ENCODE measurements at places on chromosomes 7 and 10.

DNA sequence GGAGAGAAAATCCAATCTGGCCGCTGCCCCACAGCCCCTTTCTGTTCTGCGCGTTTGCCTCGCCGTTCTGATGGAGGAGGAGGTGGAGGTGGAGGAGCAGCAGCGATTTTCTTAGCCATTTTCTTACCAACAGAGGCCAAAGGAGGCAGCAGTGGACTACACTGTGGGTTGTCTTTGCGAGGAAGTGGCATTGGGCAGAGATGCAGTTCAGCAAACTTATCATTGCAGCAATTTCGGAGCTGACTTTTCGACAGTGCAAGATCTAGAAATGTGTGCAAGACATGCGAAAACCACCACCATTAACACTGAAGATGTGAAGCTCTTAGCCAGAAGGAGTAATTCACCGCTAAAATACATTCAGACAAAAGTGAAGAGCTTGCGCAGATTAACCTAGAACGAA lies 1.9 kb upstream of the ARL4A start:
- peak; percentile 36 for DNase-seq

DNA sequence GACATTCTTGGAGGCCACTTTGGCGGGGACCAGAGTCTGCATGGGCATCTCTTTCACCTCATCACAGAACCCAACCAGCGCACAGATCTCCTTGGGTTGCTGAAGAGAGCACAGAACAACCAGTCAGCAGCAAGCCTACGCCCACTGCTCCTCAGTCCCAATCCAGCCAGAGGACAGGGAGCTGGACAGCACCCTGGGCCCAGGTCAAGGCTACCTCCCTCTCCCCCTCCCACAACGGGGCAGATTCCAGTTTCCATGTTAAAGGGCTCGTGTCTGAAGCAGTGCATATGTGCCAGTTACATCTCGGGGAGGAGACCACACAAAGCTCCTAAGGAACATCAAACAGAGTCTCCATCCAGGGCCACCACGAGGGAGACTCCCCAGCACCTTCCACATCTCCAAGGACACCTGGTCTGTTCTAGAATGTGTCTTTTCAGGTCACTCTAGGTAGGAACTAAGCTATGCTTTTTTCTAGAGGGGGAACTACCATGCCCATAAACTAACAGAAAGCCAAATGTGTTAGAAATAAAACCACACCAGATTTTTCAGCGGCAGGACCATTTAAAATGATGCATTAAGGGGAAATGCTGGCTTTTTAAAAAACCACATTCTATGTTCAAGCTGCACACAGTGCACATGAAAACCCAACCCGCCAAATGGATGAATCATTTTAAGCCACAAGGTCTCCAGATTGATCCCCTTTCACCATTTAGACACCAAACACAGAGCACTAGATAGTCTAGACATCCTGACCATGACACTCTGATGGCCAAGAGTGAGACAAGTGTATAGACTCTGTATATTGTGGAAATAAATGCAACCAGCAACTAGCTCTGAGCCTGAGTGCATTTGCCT lies 28.9 kb downstream of the PSAP start:
- DNase-seq, result peak; percentile 74

- no peak for DNase-seq
Measured at GRCh38 chr10:85832988-85833387, 533.6 kb downstream of the GRID1 start.

DNA sequence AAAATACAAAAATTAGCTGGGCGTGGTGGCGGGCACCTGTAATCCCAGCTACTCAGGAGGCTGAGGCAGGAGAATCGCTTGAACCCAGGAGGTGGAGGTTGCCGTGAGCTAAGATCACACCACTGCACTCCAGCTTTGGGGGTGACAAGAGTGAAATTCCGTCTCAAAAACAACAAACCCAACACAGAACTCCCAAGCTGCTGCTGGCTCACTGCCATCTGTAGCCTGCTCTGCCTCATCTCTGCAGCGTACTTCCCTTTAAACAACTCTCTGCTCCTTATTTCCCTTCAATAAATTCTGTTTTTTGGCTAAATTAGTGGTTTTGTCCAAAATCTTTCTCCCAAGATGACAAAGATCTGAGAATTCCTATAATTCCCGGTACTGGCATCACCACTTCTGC lies 189.2 kb upstream of the GALNT17 start:
- DNase-seq, result no peak

DNA sequence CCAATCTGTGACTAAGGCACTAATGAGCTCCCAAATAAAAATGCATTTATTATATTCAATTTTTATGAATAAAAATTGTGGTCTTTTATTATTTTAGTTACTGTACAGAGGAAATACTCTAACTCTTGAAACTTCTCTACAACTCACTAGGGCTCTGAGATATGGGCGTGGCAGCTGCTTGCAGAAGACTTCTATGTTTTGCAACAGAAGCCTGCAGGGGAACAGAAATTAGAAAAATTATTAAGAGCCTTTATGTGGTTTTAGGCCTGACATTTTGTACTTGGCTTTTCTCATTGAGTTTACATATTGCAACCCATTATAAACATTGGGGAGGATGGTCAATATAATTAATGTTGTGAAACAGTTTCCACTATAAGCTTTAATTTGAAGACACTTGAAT lies 581.4 kb downstream of the TNS3 start:
- DNase-seq, result no peak

- DNase-seq, result no peak
Measured at GRCh38 chr7:85341121-85341520, 154.3 kb upstream of the SEMA3D start.

DNA sequence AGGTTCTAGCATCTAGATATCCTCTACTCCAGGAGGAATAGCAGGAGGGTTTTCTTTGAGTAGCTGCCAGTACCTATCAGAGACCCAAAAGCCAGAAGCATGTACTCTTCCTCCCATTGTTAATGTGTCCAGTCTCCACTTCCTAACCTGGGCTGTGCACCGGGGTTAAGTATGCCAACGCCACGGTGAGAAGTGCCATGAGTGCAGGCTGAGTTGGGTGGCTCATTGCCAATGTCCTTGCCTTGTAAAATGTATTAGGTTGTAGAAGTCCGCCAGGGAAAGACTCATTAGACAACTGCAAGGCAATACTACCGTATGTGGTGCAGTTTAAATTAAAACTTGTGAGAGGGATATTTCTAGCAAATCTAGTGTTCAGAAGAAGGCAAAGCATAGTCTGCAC lies 55.0 kb upstream of the PRR15 start:
- DNase-seq, result no peak

DNA sequence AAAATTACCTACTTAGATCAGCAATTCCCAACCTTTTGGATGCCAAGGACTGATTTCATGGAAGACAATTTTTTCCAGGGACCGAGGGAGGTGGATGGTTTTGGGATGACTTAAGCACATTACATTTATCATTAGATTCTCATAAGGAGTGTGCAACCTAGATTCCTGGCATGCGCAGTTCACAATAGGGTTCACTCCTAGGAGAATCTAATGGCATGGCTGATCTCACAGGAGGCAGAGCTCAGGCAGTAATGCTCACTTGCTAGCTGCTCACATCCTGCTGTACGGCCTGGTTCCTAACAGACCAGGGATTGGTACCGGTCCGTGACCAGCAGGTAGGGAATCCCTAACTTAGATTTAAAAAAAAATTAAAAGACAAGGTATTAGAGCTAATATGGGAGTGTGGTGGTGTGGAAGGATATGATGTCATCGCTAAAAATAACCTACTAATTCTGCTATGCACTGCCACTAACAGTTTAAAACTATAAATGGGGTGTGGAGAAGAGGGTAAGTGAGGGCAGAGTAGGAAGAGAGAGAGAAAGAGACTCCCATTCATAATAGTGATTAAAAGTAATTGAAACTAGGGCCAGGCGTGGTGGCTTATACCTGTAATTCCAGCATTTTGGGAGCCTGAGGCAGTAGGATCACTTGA lies 282.7 kb downstream of the BAMBI start:
- DNase-seq, result no peak

GRCh38 chr7:36117203-36117840 lies 35.7 kb upstream of the EEPD1 start:
- DNase-seq, result no peak

- no peak for DNase-seq
Measured at GRCh38 chr10:25498645-25499044, 323.8 kb downstream of the GPR158 start.

GRCh38 chr10:44278837-44279324 lies 106.0 kb downstream of the CXCL12 start:
- no peak for DNase-seq

DNA sequence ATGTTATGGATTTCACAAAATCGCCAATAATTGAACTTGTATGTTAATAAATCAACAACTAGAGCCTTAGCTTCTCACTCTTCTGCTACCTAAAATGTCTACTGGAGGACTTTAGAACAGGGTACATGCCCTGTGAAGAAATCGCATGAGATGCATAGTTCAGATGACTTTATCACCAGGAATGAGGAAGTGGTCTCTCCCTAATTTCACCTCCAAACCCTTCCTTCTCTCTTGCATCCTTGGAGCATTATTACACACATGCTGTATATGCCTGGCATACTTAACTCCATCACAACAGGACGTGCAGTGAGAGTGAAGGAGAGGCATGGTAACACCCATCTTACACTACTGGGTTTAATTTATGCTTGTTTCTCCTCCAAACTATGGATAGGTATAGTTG lies 27.8 kb downstream of the RHEB start:
- peak; percentile 93 for DNase-seq

GRCh38 chr7:5595545-5596045 lies 172.0 kb upstream of the TNRC18 start:
- DNase-seq, result peak; percentile 85

DNA sequence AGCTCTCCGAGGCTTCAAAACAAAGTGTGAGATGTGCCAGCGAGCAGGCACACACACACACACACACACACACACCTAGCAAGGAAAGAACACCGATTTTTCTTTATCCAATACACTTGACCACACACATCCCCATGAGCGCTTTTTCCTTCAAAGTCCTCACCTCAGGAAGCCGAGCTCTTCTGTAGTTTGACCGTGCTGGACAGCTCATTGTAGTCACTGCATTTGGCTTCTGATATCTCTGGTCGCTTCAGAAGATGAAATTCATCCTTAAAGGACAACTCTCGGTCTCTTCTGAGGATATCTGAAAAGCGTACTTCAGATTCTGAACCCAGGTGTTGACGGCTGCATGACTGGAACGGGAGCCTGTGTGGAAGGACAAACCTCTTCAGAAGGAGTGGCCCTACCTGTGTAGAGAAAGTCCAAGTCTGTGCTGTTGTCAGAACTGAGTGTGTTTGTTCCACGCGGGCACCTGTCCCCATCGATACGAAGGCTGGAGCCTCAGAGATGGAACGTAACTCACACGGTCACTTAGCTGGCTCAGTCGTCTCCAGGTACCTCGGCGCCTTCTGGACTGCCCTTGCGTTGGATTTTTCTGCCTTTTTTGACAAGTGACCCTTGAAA lies 28.1 kb upstream of the SHH start:
- no peak for DNase-seq

DNA sequence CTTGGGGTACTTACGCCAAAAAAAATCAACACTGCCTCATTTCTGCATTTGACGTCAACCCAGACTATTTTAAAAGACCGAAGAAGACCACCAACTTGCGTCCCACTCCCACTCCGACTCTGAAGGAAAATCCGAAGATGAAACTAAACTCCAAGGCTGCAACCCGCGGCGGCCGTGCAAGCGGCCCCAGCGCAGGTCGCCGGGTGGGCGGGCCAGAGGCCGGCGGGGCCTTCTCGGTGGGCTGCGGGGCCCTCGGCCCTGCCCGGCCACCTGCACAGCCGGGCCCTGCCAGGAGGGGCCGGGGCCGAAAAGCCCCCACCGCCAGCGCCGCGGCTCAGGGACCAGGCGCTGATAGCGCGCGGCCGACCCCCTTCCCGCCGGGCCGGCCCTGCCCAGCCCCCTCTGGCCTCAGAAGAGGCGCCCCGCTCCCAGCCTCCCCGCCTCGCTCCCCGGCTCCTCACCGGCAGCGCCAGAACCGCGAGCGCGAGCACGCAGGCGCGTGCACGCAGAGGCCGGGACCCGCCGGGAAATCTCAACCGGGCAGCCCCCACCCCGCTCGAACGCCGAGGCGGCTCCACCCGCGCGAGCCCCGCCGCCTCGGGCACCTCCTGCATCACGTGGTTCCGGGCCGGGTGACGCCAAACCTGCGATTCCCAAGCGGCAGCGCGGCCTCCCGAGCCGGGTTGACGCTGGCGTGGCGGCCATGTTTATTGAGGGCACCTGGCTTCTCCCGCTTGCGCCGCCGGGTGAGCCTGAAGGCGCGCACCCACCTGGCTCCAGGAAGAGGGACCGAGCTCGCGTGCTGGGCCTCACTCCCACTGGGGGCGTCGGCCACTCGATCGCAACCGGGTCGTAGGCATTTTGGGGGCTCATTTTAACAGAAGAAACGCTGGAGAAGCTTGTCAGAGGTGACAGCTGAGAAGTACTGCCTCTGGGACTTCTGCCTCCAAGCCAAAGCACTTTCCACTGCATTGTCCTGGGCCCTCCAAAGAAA lies at the start of gene C7orf25:
Gene C7orf25 (minus strand): TSS at position 617 of the 994 bp plus-strand sequence. CDS start 1,170 bp downstream, outside the sequence.
- peak; percentile 96 for DNase-seq

DNA sequence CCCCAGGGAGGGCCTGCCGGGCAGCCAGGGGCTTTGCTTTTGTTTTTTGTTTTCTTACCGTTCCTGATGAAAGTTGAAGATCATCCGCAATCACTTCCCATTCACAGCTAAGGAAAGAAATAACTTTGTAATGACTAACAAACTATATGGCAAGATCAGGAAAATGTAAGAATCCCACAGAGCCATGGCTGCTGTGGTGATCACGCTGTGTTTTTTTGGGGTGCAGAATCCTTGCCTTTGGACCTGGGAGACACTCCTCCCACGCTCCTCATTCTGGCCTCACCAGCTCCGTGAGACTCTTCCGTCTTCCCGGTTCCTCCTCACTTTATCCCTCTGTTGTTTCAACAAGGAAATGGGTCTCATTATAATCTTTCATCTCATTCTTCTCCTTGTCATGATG lies 443.0 kb upstream of the MGMT start:
- DNase-seq, result no peak

DNA sequence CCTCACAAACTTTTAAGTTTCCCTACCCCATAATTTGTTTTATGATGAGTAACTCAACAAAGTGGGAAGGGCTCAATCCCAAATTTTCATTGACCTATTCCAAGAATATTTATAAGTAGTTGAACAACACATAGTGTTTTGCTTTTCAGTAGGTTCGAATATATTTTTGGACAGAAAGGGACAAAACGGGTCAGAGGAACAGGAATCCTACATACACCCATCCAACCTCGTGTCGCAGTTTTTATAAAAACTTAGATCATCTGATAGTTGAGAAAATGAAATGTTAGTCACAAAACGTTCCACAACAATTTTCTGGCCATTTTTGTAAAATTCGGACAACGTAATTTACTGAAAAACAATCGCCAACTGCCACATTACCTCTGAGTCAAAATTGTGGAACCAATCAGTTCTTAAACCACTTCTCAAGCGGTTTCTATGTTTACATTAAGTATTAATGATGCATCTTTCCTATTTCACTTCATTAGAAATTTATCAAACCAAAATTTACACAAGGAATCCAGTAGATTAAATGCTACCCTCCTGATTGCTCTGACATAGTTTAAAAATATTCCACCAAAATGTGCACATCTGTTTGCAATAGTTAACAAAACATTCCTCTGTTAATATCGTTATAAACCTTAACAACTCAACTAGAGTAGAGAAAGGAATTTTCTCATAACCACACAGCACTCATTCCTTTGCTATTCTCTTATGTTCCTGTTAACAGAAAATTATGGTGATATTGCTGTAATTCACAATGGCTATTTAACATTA lies 6.3 kb downstream of the WNT16 start:
- peak; percentile 75 for DNase-seq

All from fibroblast of skin of right biceps (primary cell).